ENCODE measurements at places on chromosomes 7 and 10. TPM values are rescaled to one million over a fixed set of nuclear protein-coding genes. Genes with fewer than 3 reads are reported as not detected.

- no peak for DNase-seq
Observed at GRCh38 chr10:108783897-108784296, 1139.4 kb downstream of the XPNPEP1 start.

GSDME gene
- total RNA-seq, result 43.5 TPM

AS3MT gene
- total RNA-seq, result 0.65 TPM

- no peak for DNase-seq
Observed at GRCh38 chr7:80790877-80791276, 128.0 kb downstream of the SEMA3C start.

DNA sequence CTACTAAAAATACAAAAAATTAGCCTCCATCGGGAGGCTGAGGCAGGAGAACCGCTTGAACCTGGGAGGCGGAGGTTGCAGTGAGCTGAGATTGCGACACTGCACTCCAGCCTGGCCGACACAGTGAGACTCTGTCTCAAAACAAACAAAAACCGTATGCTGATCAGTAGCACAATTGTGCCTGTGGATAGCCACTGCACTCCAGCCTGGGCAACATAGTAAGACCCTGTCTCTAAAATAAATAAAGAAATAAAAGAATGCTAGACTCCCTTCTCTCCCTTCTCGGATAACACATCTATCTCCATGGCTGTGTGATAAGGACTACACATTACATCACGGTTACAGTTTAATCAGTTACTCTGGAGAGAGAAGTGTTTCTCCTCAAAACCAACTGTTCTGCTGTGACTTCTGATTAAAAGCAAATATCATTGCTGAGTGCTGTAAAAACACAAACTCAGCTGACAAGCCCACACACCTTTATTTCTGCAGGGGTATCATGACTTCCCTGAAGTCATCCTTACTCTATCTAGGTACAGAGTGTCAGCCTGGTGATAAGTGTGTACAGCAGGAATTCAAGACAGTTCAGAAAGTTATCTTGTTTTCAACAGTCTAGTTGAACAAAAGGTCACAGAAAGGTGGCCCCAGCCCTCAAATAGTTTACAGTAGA is 5.3 kb upstream of the ARHGAP19 start:
- no peak for DNase-seq

ZPBP gene
- not detected for total RNA-seq

DNA sequence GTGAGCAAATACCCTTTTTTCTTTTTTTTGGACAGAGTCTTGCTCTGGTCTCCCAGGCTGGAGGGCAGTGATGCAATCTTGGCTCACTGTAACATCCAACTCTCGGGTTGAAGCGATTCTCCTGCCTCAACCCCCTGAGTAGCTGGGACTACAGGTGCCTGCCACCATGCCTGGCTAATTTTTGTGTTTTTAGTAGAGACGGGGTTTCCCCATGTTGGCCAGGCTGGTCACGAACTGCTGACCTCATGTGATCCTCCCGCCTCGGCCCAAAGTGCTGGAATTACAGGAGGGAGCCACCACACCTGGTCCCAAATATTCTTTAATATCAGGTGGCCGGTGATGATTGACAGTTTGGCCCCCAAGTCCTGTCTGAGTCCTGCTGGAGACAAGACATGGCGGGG is 6.6 kb downstream of the LAT2 start:
- no peak for DNase-seq

SPDYE2 gene
- not detected for total RNA-seq

FXYD4 gene
- total RNA-seq, result not detected

All from posterior vena cava (tissue), 2 donors.